Glomerular endothelial cell (primary cell): ENCODE measurements at places on chromosomes 11 and 22. TPM values are rescaled to one million over a fixed set of nuclear protein-coding genes. Genes with fewer than 3 reads are reported as not detected.

DNA sequence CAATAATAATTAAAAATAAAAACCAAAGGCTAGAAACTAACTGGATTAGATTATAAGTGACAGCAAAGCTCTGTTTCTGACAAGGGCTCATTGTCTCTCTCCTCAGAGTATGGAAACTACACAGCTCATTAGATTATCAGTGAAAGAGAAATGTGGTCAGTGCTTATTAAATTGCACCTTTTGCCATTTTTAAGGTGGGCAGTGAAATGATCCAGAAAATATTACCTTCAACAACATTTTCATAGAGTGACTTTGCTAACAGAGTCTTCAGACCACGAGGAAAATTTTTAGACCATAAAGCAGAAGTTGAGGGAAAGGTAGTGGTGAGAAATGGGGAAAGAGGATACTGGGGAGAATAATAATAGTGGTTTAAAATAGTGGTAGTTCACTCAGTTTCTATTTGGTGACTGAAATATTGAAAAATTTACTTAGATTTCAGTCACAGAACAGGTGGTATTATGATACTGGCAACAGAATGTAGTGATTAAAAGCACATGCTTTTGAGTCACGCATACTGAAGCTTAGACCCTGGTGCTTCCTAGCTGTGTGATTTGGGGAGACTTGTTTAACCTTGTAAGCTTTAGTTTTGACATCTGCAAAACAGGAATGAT, 684.0 kb upstream of the CCDC90B start:
- no peak for DNase-seq

- no peak for DNase-seq
These were observed 754 bp downstream of the NUP50 start for GRCh38 chr22:45164270-45165088.

GRCh38 chr11:114848027-114848426, 169.7 kb downstream of the NXPE2 start:
- no peak for DNase-seq

GRCh38 chr11:133830931-133831907, 14.1 kb downstream of the SPATA19 start:
- no peak for DNase-seq

DNA sequence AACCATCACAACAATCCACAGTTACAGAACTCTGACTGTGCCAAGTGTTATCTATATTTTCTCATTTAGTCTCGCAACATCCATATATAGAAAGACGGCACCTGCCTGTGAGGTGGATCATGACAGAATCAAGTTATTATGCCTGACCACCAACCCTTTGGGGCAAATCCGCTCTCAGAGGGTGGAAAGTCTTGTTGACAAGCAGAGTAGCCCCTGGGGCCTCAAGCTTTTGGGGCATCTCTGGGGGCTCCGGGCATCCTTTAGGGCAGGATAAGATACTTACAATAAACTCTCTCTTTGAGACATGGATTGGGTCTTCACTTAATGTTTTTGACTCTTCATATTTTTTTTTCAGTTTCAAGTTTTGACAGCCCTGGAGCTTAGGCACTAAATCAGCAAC, 150.5 kb upstream of the NAV2 start:
- no peak for DNase-seq

GRCh38 chr22:19805821-19806212, 45.2 kb downstream of the TBX1 start:
- no peak for DNase-seq

GRCh38 chr22:50447576-50448551, 27.0 kb downstream of the SBF1 start:
- no peak for DNase-seq

Gene RAC2
- total RNA-seq, result 126 and 218 TPM in 2 replicates

Gene LAYN
- total RNA-seq, result 19.3 and 29.6 TPM in 2 replicates

Gene TUBGCP6
- total RNA-seq, result 24.3 and 47.1 TPM in 2 replicates

Gene LIMK2
- 71.2 and 108 TPM in 2 replicates for total RNA-seq
